ENCODE measurements at places on chromosomes 5 and 9. TPM values are rescaled to one million over a fixed set of nuclear protein-coding genes. Genes with fewer than 3 reads are reported as not detected.

Gene ARL14EPL
- total RNA-seq, result 0.19 TPM

Gene SLC25A2
- total RNA-seq, result not detected

Gene SOX30
- 0.06 TPM for total RNA-seq

Gene SLCO6A1
- total RNA-seq, result not detected

Gene BAAT
- total RNA-seq, result 0.43 TPM
